Naive thymus-derived CD8-positive, alpha-beta T cell (primary cell): ENCODE measurements at places on chromosomes 6 and 20.
A peak's percentile ranks its signal among the peaks of the same experiment; 100 is the strongest.

DNA sequence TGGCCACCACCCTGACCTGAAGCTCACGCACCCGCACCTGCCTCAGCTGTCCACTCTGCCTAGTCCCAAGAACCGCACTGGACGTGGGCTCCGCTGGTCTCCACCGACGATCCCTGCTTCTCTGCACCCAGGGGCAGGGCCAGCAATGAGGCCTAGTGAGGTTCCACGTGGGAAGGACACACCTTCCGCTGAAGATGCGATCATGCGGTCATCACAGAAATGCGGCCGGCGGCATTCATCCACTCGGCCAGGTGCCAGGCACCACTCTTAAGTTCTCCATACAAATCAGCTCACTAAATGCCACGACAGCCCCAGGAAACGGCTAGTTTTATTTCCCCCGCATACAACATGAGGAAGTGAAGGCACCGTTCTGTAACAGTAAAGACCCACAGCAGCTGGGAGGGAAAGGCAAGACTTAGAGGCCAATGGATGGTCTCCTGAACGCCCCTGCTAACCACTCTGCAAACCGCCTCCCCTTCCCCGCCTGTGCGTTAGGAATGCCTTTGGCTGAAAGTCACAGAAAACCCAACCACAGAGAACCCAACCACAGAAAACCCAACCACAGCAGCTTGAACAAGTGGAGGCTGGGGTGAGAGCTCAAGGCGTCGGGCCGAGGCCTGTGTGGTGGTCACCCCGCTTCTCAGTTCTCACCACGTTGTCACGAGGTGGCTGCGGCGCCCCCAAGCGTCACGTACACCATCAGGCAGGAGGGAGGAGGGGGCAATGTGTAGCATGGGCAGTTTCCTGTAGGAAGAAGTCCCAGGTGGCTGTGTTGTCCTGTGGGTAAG lies 204.4 kb downstream of the TAF4 start:
- no peaks in the 10 kb centered on the region for H3K27me3 ChIP-seq
- peaks cover 4% of the 10 kb centered on the region for H3K4me1 ChIP-seq
- H3K36me3 ChIP-seq: no peaks in the 10 kb centered on the region
- DNase-seq: no peak
- H3K4me3 ChIP-seq: no peak overlapping the region
- no peak overlapping the region for H3K27ac ChIP-seq

DNA sequence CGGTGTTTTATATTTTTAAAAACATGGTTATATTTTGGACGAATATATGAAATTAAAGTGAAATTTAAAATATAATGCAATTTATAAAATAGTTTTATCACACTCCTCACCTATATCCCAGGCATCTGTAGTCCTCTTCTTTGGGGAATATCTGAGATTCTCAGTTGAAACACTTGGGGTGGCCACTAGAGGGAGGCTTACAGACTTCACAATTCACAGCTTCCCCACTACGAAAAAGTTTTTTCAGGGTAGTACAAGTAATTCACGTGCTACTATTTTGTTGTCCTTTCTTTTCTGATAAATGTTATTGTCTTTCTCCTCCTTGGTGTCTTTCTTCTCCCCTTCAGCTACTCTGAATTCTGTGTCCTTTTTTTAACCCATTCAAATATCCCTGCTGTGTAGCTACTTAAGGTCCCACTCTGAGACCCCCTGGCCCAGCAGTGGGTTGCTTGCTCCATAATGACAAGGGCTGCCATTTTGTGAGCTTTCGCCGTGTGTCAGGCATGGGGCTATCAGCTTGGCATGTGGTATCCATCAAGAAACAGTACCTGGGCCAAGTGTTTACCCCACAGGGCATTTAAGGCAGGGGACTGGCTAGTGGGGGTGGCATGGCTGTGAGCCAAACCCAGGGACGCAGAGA lies 43.6 kb upstream of the PHACTR3 start:
- no peaks in the 10 kb centered on the region for H3K36me3 ChIP-seq
- no peak overlapping the region for H3K27ac ChIP-seq
- peaks cover 2% of the 10 kb centered on the region for H3K4me1 ChIP-seq
- no peak overlapping the region for H3K4me3 ChIP-seq

DNA sequence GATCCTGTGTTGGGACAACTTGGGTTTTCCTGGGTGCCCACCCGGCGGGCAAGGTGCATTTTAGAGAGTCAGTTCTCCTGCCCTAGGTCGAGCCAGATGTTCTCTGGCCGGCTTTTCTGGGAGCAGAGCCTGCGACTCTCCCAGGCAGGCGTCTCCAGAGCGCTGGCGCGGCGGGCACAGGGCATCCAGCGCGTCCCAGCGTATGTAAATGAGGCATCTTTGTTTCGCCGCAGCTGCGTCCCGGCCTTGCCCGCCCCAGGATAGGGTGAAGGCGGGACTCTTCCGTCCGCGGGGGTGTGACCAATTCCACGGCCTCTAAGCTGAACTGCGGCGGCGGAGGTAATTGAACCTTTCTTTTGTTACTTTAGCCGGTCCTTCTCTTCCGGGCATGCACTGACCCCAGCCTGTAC lies 9.1 kb downstream of the GRIK2 start:
- no peak for DNase-seq
- H3K4me3 ChIP-seq: no peak overlapping the region
- H3K27ac ChIP-seq: no peak overlapping the region
- H3K4me1 ChIP-seq: no peaks in the 10 kb centered on the region
- H3K27me3 ChIP-seq: peaks cover 50% of the 10 kb centered on the region
- H3K36me3 ChIP-seq: peaks cover 32% of the 10 kb centered on the region

DNA sequence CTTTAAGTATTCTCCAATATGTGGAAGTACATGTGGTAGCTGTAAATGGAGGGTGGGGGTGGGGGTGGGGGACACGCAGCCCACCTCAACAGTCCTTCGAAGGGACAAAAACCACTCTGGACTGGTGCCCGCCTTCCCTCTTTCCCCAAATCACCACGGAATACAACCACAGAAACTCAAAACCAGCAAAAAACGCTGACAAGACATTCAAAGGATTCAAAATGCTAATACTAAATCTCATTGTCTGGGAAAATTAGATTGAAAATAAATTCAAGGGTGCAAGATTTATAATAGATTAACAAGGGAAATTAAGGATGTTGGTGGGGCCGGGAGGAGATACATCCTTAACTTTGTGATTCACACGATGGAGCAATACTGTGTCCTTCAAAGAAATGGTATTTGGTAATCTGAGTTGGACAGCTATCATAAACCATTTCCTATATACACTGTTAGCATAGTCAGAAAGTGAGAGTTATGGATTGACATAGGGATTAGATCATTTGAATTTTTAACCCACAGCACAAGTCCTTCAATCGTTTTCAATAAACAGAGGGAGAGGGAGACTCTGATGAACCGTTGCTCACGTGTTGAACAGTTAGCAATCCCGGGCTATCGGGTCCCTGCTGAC lies 766 bp upstream of the TBC1D22B start:
- no peak for DNase-seq
- peak overlapping the region; percentile 96 for H3K27ac ChIP-seq

GRCh38 chr6:120511712-120512111 lies 822.6 kb downstream of the TBC1D32 start:
- no peaks in the 10 kb centered on the region for H3K4me1 ChIP-seq
- no peaks in the 10 kb centered on the region for H3K27me3 ChIP-seq
- H3K27ac ChIP-seq: no peak overlapping the region
- no peaks in the 10 kb centered on the region for H3K36me3 ChIP-seq
- no peak overlapping the region for H3K4me3 ChIP-seq

DNA sequence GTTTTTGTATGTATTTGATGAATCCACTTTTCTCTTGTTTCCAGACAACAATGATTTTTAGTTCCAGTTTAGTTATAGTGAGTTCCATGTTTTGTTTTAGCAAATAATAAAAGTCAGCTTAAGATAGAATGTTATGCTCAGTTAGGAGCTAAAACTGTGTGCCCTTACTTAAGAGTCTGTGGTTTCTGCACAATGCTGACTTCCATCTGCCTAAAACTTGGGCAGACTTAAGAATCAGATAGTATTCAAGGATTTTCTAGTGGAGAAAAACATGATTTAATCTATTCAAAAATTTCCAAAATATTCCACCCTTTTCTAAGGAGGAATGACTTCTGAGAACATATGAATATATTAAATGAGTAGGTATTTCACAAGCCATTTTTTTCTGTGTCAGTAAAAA lies 32.8 kb downstream of the LAMA4 start:
- no peaks in the 10 kb centered on the region for H3K4me1 ChIP-seq
- H3K27me3 ChIP-seq: peaks cover 12% of the 10 kb centered on the region
- no peak for DNase-seq
- no peak overlapping the region for H3K4me3 ChIP-seq

- H3K4me1 ChIP-seq: no peaks in the 10 kb centered on the region
- no peaks in the 10 kb centered on the region for H3K27me3 ChIP-seq
- no peak for DNase-seq
- H3K4me3 ChIP-seq: no peak overlapping the region
- H3K36me3 ChIP-seq: no peaks in the 10 kb centered on the region
- H3K27ac ChIP-seq: no peak overlapping the region
Observed at GRCh38 chr6:161618831-161619454, 345.1 kb upstream of the AGPAT4 start.

- H3K4me1 ChIP-seq: peaks cover 8% of the 10 kb centered on the region
- peaks cover 66% of the 10 kb centered on the region for H3K36me3 ChIP-seq
- H3K4me3 ChIP-seq: no peak overlapping the region
- H3K27me3 ChIP-seq: no peaks in the 10 kb centered on the region
Observed at GRCh38 chr6:116648156-116648555, 20.4 kb downstream of the ZUP1 start.

- H3K4me3 ChIP-seq: no peak overlapping the region
- no peaks in the 10 kb centered on the region for H3K36me3 ChIP-seq
- no peak overlapping the region for H3K27ac ChIP-seq
- DNase-seq: peak; percentile 63
Observed at GRCh38 chr6:32700391-32701040, 34.1 kb upstream of the HLA-DQB1 start.

DNA sequence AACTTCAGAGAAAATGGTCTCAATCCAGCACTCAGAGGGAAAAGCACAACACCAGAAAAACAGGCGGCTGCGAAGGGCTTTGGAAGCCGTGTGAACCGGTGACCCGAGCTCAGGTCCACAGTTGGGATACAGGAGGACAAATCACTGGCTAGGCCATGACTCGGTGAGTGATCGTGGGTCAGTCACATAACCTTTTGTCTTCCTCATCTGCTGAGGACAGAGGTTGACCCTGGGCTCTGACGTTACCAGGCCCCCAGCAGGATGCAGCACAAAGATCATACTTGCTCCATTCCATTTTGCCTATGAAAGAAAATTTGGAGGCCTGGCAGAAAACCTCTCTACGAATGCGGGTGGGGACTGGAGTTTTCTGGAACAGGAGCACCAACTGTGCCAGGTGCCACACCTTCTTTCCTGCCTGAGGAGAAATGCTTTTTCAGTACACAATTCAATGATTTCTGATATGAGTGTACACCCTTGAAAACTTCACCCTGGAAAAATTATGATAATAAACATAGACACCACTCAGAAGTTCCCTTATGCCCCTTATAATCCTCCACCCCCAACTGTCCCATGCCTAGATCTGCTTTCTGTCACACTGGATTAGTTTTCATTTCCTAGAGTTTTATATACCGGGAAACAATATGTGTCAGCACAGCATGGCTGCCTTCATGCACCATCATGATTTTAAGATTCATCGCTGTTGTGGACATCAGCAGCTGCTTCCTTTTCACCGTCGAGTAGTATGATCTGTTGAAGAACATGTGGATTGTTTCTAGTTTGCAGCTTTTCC lies 85.3 kb upstream of the RALGAPA2 start:
- DNase-seq: no peak
- H3K27ac ChIP-seq: no peak overlapping the region
- no peaks in the 10 kb centered on the region for H3K36me3 ChIP-seq
- H3K4me1 ChIP-seq: no peaks in the 10 kb centered on the region
- peaks cover 6% of the 10 kb centered on the region for H3K27me3 ChIP-seq

DNA sequence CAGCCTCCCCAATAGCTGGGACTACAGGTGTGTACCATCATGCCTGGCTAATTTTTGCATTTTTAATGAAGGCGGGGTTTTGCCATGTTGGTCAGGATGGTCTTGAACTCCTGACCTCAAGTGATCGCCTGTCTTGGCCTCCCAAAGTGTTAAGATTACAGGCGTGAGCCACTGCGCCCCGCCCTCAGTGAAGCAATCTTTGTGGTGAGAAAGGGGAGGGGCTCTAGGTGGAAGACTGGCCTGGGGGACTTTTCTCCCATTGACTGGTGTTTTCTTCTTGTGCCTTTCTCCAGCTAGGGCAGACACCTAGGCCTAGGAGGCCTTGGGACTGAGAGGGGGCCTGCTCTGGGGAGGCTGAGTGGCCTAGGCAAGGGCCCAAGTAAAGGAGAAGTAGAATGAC lies 84.1 kb downstream of the DNAAF9 start:
- H3K36me3 ChIP-seq: peaks cover 7% of the 10 kb centered on the region
- H3K27me3 ChIP-seq: no peaks in the 10 kb centered on the region
- H3K4me1 ChIP-seq: peaks cover 11% of the 10 kb centered on the region
- no peak overlapping the region for H3K27ac ChIP-seq
- H3K4me3 ChIP-seq: no peak overlapping the region
- DNase-seq: no peak

DNA sequence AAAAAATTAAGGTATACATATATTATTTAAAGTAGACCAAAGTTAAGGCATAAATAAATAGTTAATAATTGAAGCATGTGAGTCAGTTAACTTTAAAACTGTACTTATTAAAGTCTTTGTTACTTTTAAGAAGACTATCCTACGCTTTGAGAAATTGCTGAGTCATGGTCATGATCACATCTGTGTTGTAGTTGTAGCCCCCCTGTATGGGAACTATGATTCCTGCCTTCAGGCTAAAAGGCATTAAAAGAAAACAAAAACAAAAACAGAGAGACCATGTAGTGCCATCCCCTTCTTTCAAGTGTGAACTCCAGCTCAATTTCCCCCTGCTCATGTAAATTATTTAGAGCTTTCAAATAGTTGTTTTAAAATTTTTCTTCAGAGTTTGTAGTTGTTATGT lies 123.4 kb downstream of the FLRT3 start:
- DNase-seq: no peak
- H3K4me3 ChIP-seq: no peak overlapping the region
- no peaks in the 10 kb centered on the region for H3K27me3 ChIP-seq
- no peak overlapping the region for H3K27ac ChIP-seq
- H3K4me1 ChIP-seq: no peaks in the 10 kb centered on the region
- no peaks in the 10 kb centered on the region for H3K36me3 ChIP-seq

DNA sequence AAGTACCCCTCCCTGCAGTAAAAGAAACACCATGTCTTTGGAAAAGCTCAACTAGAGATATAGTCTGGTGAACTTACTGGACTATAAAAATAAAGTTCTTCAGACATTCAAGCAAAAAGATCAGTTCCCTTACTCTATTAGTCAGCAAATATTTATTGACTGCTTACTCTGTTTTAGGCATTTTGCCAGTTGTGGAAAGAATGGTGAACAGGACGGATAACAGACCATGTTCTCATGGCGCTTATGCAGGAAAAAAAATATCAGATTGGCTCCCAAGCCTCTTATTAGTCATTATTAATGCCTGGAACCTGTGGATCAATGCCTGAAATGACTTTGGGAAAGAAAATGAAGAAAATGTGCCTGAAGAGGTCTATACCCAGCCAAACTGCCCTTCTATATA lies 282.2 kb upstream of the EPHA7 start:
- DNase-seq: no peak
- H3K4me3 ChIP-seq: no peak overlapping the region
- no peaks in the 10 kb centered on the region for H3K4me1 ChIP-seq
- H3K27me3 ChIP-seq: no peaks in the 10 kb centered on the region
- H3K36me3 ChIP-seq: no peaks in the 10 kb centered on the region
- no peak overlapping the region for H3K27ac ChIP-seq
